Cardiac muscle cell (in vitro differentiated cells and primary cell): ENCODE measurements at places on chromosomes 6 and 20. TPM values are rescaled to one million over a fixed set of nuclear protein-coding genes. Genes with fewer than 3 reads are reported as not detected.
A peak's percentile ranks its signal among the peaks of the same experiment; 100 is the strongest.

DNA sequence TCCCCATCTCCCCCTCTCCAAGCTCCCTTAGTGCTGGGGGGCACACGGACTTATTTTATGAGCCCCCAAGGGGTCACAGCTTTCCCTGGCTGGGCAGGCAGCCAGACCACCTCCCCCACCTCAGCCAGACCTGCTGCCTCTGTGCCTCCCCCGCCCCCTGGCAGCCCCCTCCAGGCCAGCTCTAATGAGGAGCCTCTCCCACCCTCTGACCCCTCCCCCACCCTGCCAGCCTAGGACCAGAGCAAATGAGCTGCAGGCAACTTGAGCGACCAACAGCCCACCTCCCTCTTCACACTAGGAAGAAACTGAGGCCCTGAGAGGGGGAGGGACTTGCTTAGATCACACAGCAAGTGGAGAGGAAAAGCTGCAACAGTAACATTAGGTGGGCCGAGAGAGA is 1.9 kb downstream of the GDF5 start:
- no peak for DNase-seq

Gene BTN1A1
- 0.14 and 0.35 TPM in 2 replicates for polyA plus RNA-seq

Gene COL11A2
- polyA plus RNA-seq: 59.6 and 63.8 TPM in 2 replicates

DNA sequence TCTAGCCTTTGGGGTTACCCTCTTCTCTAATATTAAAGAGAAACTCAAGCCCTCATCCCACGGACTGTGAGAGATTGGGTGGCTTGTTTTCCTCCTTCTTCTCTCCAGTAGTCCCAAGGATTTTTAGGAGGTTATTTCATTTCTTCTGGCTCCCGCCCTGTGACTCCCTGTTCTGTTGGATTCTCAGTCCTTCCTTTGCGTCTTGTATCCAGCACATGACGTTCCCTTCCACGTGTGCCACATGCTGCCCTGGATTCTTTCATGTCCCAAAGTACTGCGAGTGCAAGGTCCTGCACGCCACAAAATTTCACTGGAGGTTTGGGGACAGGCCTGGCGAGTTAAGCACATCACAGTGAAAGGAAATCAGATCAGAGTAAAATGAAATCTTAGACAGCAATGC is 213.4 kb downstream of the PACRG start:
- no peak for DNase-seq

DNA sequence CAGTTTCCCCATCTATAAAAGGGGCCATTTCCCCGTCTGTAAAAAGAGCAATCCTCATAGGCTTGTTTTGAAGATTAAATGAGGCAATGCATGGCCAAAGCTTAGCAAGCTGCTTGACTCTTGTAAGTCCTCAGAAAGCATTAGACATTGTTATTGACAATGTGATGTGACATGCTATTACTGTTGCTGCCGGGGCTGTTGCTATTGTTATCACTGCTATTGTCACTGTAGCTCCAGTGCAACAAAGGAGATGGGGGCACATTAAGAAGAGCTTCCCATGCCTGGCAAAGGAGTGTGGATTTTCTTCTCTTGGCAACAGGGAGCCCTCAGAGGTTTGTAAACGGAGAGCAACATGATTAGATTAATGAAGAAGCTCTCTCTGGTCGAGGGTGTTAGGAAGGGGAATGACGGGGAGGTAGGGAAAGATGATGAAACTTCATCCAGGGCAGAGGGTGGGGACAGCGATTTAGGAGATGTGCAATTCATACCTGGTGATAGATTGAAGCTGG is 33.1 kb upstream of the FAM83D start:
- DNase-seq: no peak

- DNase-seq: no peak
Observed at GRCh38 chr6:114650891-114651290, 308.1 kb upstream of the HS3ST5 start.

DNA sequence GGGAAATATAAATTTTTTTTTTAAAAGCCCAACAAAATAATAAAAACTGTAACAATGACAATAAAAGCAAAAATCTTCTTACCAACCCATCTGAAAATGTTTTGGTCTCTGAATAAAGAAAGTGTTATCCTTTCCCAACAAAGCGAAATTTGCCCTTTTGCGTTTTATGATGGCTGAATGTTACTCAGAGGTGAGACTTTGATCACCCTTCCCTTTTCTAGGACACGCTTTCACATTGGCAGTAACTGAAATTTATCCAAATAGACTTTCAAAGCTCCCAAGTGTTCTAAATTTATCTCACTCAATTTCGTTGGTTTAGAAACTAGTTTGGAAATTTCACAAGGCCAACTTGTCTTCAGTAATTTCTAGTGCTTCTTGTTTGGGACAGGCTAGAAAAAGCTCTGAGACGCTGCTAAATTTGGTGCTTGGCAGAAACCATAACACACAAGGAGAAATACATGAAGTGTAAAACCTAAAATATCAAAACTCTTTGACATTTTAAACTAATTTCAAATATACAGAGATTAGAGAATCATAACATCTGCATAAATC is 354.5 kb upstream of the CITED2 start:
- no peak for DNase-seq

Gene RPRD1B
- 31.0 and 44.5 TPM in 2 replicates for polyA plus RNA-seq

- no peak for DNase-seq
Observed at GRCh38 chr6:153537422-153537821, 406.3 kb upstream of the RGS17 start.

- peak; percentile 20 for DNase-seq
Observed at GRCh38 chr20:23507346-23507745, 16.4 kb downstream of the CST8 start.

Gene CAGE1
- 0.26 and 0.66 TPM in 2 replicates for polyA plus RNA-seq

Gene FNDC1
- polyA plus RNA-seq: not detected in 2 replicates

DNA sequence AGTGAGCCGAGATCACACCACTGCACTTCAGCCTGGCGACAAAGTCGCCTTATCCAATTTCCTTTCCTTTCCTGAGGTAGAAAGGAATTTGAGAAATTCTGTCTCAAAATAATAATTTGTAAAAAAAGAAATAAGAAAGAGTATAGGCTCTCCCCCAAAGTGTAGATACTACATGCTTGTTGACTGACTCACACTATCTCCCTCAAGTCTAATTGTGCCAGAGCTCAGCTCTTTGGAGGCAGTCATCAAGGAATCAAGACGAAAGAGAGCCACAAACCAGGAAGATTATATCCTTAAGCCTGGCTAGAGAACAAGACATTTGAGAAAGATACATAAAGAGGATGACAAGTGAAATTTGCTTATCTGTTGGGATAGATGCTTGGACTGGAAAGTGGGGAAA is 3.7 kb upstream of the FKBPL start:
- DNase-seq: no peak

Gene WFDC5
- polyA plus RNA-seq: not detected in 2 replicates

GRCh38 chr20:47775841-47776240 is 9.4 kb downstream of the SULF2 start:
- DNase-seq: no peak

GRCh38 chr6:163164175-163164900 is 250.2 kb upstream of the QKI start:
- no peak for DNase-seq

- DNase-seq: no peak
Observed at GRCh38 chr6:38650207-38650752, 10.6 kb upstream of the BTBD9 start.

Gene STMND1
- not detected in 2 replicates for polyA plus RNA-seq

GRCh38 chr6:9428421-9429172 is 986.3 kb downstream of the TFAP2A start:
- peak; percentile 15 for DNase-seq

GRCh38 chr20:55919319-55919718 is 86.0 kb downstream of the CBLN4 start:
- no peak for DNase-seq

DNA sequence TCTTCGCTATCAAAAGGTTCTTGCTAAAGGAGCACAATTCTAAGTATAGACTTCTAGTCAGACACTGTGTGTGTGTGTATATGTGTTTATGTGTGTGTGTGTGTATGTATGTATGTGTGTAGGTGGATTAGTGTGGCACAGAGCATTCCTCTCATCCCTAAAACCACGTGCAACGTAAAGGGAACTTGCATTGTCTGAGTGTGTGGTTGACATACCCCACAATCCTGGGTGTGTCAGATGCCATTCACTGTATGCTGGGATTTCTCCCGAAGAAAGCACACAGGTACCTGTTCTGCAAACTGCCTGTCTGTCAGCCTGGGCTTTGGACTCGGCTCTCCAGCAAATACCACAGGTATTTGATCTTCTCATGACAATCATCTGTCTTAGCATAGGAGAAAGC is 42.3 kb upstream of the TBC1D7 start:
- DNase-seq: no peak

Gene BANF2
- polyA plus RNA-seq: not detected in 2 replicates

- no peak for DNase-seq
Observed at GRCh38 chr6:150900049-150900448, 34.5 kb downstream of the MTHFD1L start.

- peak; percentile 7 for DNase-seq
Observed at GRCh38 chr6:37990762-37991525, 171.4 kb downstream of the ZFAND3 start.

Gene CLPSL1
- polyA plus RNA-seq: not detected in 2 replicates

GRCh38 chr6:41974281-41974825 is 32.7 kb upstream of the CCND3 start:
- no peak for DNase-seq
